ENCODE measurements at places on chromosomes 11 and 22.

DNA sequence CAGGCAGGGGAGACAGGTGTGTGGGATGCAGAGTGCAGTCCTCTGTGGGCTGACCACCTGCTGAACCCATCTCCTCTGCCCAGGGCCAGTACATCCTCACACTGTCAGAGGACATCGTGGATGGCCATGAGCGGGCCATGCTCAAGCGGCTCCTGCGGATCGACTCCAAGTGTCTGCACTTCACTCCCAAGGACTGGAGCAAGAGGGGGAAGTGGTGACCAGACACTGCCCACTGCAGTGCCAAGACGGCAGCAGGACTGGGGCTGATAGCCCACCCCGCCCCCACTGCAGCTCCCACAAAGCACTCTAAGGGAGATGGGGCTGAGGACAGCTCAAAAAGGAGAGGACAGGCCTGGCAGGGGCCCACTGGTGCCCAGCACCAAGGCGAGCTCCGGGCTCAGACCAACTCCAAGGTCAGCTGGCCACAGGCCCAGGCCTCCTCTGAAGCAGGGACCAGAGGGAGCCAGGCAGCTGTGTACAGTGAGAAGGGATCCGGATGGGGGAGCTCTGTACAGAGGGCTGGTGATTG, 1.6 kb downstream of the RNASEH2C start:
- no peak for DNase-seq

- DNase-seq: no peak
These were observed 20.6 kb downstream of the EHF start for GRCh38 chr11:34641456-34641855.

GRCh38 chr11:110159476-110159875, 66.3 kb downstream of the ZC3H12C start:
- DNase-seq: no peak

GRCh38 chr22:35443338-35443737, 43.4 kb downstream of the MCM5 start:
- no peak for DNase-seq

DNA sequence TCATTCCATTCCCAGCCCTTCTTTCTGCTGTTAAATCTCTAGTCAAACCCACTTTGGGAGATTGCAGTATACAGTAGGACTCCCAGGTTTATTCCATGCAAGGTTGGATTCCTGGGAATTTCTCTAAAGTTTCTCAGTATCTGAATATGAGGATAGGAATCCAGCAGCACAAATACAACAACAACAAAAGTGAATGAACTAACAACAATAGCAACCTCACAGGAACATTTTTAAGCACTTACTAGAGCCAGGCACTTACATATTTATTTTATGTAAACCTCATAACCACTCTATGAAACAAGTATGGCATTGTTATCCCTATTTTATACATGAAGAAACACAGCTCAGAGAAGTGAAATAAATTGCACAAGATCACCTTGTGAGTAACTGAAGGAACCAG, 1.9 kb downstream of the MMP7 start:
- no peak for DNase-seq

GRCh38 chr11:15969281-15969680, 387.1 kb downstream of the SOX6 start:
- no peak for DNase-seq

GRCh38 chr22:25745341-25746011, 3.5 kb downstream of the MYO18B start:
- no peak for DNase-seq

DNA sequence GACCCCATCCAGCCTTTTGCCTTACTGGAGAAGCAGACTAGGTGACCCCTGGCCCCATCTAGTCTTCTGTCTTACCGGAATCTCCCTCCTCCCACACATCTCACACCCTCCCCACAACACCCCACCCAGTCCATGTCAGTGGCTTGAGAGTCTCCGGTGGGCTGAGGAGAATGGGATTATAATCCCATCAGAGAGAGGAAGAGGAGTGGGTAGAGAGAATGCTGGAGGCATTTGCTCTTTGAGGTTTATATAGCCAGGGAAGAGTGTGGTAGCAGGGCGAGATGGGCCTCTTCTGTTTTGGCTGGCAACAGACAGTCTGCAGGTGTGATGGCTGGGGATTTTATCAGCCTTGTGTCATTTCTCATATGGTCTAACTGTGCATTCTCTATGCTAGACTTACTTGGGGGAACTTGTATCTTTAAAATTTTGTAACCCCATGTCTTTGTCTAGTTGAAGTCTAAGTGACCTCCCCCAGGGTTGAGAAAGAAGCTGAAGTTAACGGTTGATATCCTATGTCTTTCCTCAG, 50.3 kb downstream of the GRAMD1B start:
- DNase-seq: no peak

- no peak for DNase-seq
These were observed 43.9 kb upstream of the DLAT start for GRCh38 chr11:111981270-111981669.

- DNase-seq: no peak
These were observed 45.9 kb upstream of the GPR83 start for GRCh38 chr11:94447149-94447548.

DNA sequence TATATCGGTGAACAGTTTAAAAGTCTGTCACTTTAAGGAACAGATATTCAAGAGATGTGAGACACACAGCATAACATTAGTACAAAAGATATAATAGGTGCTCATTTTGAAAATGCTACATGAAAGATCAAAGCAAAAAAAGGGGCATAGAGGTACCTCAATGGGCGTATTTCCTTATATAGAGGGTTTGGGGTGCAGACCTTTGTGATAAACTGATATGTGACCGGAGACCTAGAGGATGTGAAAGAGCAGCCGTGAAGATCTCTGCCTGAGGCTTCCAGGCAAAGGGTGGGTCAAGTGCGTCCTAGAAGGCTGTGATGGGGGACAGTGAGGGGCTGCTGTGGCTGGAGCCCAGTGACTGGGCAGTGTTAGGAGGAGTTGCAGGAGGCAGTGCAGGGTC, 551.4 kb downstream of the ETS1 start:
- DNase-seq: no peak

GRCh38 chr22:22207845-22208564, 36.6 kb upstream of the VPREB1 start:
- DNase-seq: peak; percentile 63

DNA sequence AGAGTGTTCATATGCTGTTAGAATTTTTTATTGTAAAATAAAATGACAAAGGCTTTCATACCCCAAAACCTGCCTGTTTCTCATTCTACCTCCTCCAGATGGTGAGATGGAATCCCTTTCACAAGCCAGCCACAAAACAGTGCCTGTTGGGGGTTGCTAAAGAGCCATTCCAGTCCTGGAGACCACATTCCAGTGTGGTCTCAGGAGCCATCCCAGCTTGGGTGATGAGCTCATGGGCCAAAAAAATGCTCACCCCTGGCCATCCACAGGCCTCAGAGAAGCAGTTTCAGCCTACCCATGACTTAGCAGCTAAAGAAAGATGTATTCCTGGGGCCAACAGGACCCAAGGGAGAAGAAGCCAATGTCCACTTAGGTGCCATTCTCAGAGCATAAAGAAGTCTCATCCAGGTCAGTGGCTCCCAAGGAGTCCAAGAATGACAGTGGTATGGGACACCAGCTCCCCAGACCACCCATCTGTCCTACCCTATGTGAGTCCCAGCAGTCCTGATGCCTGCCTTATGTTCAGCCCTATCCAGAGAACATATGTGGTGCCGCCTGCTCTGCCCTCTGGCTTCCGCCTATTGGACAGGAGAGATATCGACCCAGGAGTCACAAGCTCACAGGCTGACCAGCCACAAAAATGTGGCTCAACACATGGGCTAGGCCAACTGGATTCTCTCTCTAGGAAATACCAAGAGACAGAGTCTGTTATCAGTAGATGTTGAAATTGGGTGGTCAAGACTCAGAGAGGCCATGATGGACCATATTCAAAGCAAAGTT, 26.4 kb downstream of the C11orf91 start:
- DNase-seq: no peak

GRCh38 chr11:85845124-85845631, 10.0 kb upstream of the CCDC83 start:
- no peak for DNase-seq

- DNase-seq: no peak
These were observed 116.9 kb upstream of the LDLRAD3 start for GRCh38 chr11:35826949-35827348.

- DNase-seq: no peak
These were observed 85.2 kb upstream of the PPARA start for GRCh38 chr22:46064966-46065666.

DNA sequence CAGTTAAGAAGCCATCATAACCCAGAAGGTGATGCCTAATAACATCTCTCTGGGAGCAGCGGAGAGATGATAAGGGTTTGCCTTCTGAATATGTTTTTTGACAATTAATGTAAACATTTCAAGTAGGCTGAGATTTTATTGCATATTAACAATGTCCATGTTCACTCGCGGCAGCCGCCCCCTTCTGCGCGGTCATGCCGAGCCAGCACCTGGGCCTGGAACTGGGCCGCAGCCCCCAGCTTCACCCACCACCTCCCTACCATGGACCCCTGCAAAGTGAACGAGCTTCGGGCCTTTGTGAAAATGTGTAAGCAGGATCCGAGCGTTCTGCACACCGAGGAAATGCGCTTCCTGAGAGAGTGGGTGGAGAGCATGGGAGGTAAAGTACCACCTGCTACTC, 4.3 kb upstream of the SAA1 start:
- DNase-seq: no peak

- DNase-seq: no peak
These were observed 2.8 kb upstream of the SYTL2 start for GRCh38 chr11:85813721-85814120.

GRCh38 chr22:23526596-23527316, 53.3 kb downstream of the IGLL1 start:
- no peak for DNase-seq

DNA sequence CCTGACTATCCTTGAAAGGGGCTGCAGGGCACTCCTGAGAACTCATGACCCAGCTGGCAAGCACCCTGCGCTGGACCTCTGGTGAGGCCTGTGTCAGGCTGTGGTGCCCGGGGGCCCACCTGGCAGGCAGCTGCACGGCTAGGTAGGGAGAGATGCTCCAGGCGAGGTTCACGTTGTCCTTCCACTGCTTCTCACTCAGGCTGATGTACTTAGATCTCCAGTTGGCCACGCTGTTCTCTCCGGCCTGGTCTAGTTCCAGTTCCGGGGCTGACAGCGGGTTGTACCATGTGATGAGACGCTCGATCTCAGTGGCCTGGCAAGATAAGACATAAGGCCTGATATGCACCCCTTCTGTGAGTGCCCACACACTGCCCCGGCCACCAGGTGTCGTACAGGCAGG, 44.7 kb upstream of the SERPIND1 start:
- DNase-seq: no peak

DNA sequence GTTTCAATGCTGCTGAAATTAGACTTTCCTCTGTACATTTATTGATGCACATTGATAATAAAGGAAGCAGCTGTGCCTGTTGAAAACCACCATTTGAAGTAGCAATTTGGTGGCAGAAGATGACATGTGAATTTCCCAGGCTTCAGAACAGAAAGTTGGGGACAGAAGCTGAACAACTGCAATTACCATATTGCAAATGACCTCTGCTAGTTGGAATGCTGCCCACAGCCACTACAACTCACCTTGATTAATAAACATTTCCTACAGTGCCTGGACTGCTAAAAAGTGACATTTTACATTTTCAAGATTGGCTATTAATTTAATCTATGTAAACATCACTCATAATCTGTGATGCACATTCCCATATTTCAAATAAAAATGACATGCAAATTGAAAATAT, 208.6 kb downstream of the LUZP2 start:
- no peak for DNase-seq

- DNase-seq: no peak
These were observed 53.3 kb upstream of the CLDN5 start for GRCh38 chr22:19577422-19577966.

GRCh38 chr11:117490911-117491310, 163.3 kb downstream of the CEP164 start:
- no peak for DNase-seq

DNA sequence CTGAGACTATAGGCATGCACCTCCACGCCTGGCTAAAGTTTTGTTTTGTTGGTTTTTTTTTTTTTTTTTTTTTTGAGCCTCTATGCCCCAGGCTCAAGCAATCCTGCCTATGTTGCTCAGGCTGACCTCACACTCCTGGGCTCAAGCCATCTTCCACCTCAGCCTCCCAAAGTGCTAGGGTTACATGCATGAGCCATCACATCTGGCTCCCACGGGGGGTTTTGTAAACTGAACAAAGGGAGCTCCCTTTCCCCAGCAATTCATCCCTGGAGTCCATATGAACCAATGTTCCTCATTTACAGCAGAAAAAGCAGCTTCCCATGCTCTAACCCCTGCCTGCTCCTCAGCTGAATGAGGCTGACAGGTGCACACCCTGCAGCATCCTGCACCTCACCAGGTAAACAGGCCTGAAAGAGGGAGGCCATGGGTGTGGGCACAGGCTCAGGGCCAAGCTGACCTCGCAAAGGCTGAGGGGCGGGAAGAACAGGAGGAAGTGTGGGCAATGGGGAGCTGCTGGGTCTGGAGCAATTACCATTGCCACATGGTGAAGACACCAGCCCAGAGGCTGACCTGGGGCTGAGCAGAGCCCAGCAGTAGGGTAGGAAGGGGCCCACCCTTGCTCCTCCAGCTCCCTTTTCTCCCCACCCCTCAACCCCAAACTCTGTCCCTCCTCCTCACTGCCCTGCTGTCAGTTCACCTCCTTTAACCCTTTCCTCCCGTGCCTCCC, 58.2 kb downstream of the RBX1 start:
- DNase-seq: no peak

DNA sequence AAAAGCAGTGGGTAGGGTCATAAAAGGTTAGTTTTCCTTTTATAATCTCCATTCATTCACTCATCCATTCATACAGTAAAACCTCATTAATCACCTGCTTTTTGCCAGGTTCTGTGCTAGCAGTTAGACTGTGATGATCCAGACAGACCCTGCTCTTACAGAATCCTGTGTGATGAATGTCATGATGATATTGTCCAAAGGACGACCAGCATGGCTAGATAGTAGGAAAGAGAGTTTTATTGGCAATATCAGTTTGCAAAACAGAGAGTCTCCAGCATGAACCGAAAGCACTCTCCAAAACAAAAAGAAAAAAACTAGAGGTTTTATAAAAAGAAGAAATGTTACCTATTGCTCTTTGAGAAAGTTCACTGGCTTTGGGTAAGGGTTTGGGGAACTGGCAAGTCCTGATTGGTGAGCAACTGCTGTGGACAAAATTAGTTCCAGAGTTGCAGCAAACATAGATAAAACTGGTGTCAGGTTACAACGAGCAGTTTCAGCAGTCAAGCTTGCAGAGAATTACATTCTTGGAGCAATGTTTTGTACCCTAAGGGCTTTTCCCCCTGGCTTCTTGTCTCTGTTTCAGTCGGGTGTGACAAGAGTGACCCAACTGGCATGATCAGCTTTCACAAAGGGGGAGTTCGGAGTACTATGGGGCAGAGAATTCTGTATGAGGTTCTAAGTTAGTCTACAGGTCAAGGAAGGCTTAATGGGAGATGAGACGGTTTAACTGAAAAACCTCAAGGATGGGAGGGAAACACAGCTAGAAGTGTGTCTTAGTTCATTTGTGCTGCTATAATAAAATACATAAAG, 58.3 kb downstream of the HSD17B12 start:
- DNase-seq: no peak

All from effector CD4-positive, alpha-beta T cell (primary cell).